ENCODE measurements at places on chromosomes 4 and X.
A peak's percentile ranks its signal among the peaks of the same experiment; 100 is the strongest.

- DNase-seq, result peak; percentile 44
These were observed 17.5 kb downstream of the PTTG2 start for GRCh38 chr4:37977471-37978247.

DNA sequence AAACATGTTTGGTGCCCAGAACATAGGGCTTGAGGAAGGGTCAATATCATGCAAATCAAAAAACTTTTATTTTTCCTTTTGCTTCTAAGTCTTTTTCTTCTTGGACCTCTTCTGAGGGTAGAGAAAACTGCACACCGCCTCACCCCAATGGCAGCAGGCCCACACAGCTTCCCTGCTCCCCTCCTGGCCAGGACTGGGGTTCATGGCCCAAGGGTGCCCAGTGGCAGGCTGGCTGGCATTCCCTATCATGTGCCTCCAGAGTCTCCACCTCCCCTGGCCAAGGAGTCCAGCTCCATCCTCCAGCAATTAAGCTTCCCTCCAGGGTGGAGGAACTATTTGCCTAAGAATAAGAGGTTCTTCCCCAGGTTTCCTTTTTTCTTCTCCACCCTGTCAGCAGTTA is 529.6 kb upstream of the SPANXN1 start:
- no peak for DNase-seq

- DNase-seq, result no peak
These were observed 46.7 kb downstream of the PTCHD1 start for GRCh38 chrX:23381099-23382087.

GRCh38 chr4:104879367-104879766 is 267.3 kb upstream of the TET2 start:
- DNase-seq, result no peak

DNA sequence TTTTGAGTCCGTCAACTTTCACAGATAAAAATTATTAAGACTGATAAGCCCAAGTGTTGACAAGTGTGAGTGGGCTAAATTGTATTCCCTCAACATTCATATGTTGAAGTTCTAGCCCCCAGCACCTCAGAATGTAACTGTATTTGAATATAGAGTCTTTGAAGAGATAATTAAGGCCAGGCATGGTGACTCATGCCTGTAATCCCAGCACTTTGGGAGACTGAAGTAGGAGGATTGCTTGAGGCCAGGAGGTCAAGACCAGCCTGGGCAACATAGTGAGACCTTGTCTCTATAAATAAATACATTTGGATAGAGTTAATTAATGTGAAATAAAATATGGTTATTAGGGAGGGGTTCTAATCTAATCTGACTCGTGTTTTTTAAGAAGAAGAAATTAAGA is 29.7 kb upstream of the SLC25A4 start:
- DNase-seq, result no peak

GRCh38 chr4:114146947-114147618 is 167.6 kb upstream of the ARSJ start:
- DNase-seq, result no peak

Measured in ascending aorta (tissue), 2 donors.